ENCODE measurements at places on chromosomes 5 and 9.

GRCh38 chr9:116099821-116100220 is 53.8 kb upstream of the PAPPA start:
- no peak for DNase-seq

- DNase-seq: peak; percentile 35
Observed at GRCh38 chr9:133403766-133404453, 13.9 kb downstream of the REXO4 start.

- DNase-seq: no peak
Observed at GRCh38 chr9:126752881-126753670, 51.8 kb upstream of the ZBTB43 start.

DNA sequence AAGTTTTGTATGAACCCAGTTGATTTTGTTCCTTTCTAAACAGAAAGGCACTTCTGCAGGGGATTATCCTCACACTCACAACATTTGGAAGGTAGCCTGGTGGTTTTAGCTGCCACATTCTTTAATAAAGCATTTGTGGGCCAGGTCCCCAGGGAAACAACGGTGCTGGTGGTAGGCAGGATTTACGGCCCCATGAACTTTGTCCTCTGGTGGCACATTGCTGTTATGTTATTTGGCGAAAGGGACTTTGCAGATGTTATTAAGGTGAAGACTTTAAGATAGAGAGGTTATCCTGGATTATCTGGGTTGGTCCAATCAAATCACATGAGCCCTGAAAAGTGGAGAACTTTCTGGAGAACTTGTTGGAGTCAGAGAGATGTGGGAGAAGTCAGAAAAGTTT is 86.3 kb upstream of the C9orf72 start:
- no peak for DNase-seq

DNA sequence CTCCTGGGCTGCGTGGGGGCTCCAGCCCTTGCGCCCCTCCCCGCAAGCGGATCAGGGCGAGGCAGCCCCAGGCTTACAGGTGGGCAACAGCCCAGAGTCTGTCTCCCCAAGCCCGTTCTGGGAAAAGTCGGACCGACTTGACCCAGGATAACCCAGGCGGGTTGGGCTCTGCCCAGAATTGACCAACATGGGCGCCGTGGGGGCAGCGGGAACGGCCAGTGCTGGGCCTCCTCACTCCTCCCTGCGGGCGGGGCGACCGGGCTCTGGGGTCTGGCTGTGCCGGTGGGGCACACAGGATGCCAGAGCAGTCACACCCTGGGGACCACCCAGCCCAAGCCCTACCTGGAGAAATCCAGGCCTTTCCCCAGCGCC is 15.3 kb upstream of the SYNPO start:
- DNase-seq: no peak

DNA sequence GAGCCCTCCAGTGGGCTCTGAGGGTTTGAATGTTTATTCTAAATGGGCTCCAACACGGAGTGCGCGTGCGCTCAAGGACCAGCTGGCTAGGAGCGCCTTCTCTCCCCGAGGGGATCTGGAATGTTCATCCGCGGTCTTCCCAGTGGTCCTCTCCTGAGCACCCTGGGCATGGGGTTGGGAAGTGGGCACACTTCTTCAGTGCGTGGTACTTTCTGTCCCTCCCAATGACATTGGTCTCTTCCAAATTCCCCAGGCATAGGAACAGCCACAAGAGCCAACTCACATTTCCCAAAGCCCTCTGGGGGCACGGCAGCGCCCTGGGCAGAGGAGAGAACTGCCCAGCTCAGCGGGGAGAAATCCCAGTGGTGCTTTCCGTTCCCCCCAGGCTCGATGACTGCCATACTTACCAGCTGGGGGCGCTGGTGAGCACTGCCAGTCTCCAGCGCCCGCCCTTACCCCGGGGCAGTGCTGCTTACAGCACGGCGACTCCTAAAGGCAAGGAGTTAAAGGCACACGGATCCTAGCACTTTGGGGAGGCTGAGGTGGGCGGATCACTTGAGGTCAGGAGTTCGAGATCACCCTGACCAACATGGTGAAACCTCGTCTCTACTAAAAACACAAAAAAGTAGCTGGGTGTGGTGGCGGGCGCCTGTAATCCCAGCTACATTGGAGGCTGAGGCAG is 29.9 kb upstream of the OBP2B start:
- peak; percentile 53 for DNase-seq

DNA sequence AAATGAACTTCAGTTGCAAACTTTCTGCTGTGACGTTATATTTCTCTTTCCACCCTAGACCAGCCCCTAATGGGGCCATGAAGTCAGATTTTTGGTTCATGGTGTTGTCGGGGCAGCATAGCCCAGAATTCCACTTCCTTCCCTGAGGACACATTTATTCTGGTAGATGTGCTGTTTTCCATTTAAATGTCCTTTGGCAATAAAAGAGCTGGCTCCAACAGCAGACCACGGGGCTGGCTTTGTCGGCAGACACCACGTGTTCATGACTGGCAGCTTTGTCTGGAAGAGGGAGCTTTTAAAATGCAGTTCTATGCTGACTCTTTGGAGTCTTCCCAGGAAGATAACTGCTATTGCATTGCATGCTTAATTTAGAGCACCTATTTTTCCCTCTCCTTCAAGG is 17.6 kb upstream of the LCP2 start:
- DNase-seq: no peak

- no peak for DNase-seq
Observed at GRCh38 chr9:93129286-93129685, 4.8 kb downstream of the NINJ1 start.

DNA sequence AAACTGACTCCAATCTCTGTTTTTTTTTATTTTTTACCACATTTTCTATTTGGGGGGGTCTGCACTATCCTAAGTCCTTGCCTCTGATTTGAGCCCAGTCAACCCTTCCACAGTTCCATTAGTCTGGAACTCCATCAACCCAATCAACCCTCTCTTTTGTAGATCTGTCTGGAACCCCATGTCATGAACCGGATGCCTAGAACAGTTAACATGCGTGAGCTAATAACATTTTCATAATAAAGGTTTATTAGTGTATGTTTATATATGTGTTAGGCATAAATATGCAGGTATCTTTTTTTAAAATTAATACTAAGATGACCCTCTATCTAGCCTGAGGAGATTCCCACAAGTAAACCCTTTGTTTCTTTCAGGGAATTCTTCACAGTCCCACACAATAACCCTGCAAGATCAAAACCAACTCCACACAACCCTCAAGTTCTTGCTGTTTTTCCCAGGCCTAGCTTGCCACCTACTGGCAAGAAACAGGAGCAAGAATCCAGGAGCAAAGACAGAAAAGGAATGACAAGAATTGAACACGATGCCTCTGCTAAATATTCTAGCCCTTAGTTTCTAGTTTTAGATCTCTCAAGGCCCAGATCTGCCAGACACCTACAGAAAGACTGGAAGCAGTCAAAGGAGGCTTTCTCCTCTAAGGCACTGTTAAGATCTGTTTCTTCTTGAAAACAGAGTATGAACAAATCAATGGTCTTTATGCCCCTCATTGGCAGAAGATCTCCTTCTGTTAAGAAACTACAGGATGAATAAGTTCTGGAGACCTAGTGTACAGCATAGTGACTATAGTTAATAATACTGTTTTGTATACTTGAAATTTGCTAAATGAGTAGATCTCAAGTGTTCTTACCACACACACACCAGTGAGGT is 100.4 kb downstream of the TRIM36 start:
- DNase-seq: no peak

- DNase-seq: no peak
Observed at GRCh38 chr5:153147891-153148623, 342.4 kb upstream of the GRIA1 start.

DNA sequence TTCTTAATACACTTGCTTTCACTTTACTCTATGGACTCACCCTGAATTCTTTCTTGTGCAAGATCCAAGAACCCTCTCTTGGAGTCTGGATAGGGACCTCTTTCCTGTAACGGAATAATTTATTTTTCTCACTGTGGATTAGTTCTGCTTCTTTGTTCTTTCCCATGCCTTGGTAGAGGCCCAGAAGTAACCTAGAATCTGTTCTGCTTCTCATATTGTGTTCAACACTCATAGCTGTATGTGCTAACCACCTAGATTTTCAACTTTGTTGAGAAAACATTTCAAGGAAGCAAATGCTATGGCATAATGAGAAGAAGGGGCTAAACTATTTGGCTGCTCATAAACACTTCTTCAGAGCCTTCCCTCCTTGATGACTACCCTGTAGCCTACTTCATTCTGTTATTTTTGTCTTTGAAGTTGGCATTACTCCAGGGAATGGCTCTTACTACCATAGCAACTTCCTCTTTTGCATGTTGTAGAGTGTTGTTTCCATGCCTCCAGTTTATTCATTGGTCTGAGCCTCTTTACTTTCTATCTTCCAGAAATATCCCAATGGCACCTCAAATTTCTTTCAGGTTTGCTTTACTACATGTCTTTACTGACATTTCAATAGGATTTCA is 74.3 kb downstream of the KIAA0825 start:
- DNase-seq: no peak

DNA sequence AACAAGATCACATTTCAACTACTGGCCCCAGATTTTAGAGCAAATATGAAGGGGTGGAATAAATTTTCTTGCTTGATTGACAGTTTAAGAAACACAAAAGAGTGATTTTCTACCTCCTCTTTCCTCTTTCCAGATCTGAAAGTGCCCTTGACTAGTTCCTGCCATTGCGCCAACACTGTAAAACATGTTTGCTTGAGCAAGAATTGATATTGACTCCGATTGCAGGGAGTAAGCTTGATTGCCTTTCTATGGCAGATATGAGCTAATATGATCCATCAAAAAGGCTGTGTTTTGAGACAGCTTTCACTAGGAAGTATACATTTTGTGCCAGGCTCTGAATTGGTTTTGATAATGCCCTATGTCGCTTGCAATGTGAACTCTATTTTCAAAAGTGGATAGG is 508.8 kb downstream of the SEMA5A start:
- DNase-seq: no peak

- DNase-seq: no peak
Observed at GRCh38 chr9:38254151-38254550, 138.4 kb upstream of the ALDH1B1 start.

- no peak for DNase-seq
Observed at GRCh38 chr9:82275258-82275927, 286.8 kb downstream of the SPATA31D1 start.

- DNase-seq: no peak
Observed at GRCh38 chr5:137631453-137631852, 104.4 kb downstream of the KLHL3 start.

GRCh38 chr9:137764171-137764671 is 113.4 kb upstream of the CACNA1B start:
- DNase-seq: no peak

DNA sequence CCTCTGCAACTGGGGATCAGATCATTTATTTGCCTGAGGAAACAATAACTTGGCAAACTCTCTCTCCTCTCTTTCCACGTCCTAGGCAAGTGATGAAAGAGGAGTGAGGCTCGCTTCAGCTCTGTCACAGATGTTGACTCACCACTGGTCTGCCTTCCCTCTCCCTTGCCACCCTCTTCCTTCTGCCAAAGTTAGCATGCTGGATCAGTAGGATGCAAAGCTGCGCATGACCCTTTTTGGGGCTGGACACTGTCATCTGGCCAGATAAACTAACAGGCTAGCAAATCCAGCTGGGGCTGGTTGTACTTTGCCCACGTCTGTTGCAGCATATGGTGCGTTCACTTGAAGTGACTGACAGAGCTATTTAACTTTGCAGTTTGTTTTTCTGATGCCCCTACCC is 36.2 kb upstream of the SMARCA2 start:
- no peak for DNase-seq

GRCh38 chr9:107375651-107376369 is 92.7 kb downstream of the RAD23B start:
- DNase-seq: no peak

DNA sequence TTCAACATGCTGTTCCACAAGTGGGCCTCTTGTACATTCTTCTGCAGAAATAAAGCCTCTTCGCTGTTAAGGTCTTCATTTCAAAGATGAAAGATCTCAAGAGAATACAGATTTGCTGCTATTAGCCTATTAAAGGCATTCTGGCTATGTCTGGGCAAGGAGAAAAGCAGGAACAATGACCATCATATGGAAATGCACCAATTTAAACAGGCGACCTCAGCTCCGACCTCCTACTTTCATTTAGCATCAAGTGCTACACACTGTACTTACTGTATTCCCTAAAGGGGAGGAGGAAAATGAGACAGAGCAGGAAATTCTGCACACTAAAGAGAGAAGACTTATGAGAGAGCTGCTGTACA is 64.8 kb downstream of the HABP4 start:
- DNase-seq: no peak

DNA sequence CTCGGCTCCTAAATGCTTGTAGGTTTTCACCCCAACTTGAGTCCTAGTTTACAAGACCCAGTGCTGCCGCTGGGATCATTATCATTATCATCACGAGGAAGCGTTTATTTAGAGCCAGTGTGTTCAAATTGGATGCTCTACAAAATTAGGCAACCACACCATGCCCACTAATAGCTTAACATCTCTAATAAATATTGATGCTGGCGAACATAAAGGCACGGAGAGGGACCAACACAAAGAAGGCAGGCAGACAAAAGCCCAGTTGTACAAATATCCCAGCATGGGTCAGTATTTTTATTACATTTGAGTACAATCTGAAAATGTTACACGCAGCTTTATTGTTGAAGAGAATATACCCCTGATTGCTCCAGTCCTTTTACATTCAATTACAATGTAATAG is 4.7 kb downstream of the CFAP77 start:
- DNase-seq: no peak

- DNase-seq: no peak
Observed at GRCh38 chr9:80699511-80699998, 989.8 kb downstream of the TLE1 start.

GRCh38 chr5:170111088-170111785 is 5.5 kb downstream of the FOXI1 start:
- no peak for DNase-seq

DNA sequence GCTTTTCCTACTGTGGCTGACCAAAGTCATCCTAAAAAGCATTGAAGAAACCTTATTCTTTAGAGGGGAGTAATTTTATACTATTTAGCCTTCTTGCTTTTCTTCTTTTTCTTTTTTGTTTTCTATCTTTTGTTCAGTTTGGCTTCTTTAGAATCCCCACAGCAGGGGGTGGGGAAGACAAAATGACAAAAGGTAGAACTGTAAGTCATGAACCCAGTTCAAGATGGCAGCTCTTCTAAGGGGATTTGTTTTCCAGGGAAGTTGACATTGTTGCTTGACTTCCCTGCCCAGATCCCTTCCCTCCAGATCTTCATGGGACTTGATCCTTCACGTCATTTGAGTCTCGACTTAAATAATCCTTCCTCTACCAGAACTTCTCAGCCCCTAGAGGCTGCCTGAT is 692.4 kb upstream of the DMAC1 start:
- DNase-seq: no peak

DNA sequence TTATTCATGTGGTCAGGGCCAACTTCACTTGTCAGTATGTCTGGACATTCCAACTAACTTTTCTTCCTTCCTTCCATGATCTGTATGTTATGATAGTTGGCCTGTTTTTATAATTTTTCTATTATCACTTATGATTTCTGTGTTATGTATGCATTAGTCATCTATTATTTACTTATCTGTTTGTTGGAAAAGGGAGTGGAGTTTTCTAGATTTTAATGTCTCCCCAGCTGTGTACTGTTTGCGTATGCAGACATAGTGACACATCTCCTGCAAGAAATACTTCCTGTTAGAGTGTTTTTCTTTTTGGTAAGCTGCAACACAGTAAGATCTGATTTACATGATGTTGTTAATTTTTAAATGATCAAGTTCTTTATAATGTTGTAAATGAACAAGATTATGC is 8.7 kb upstream of the INSYN2B start:
- no peak for DNase-seq
